Stimulated activated CD4-positive, alpha-beta T cell treated with anti-CD3 and anti-CD28 coated beads, Interleukin-1b, Interleukin-23, amount 100 ng/mL, for 4 hours (primary cell): ENCODE measurements at places on chromosomes 4 and X.
A peak's percentile ranks its signal among the peaks of the same experiment; 100 is the strongest.

- DNase-seq = no peak
These were observed 4.4 kb upstream of the FAT1 start for GRCh38 chr4:186727977-186728519.

DNA sequence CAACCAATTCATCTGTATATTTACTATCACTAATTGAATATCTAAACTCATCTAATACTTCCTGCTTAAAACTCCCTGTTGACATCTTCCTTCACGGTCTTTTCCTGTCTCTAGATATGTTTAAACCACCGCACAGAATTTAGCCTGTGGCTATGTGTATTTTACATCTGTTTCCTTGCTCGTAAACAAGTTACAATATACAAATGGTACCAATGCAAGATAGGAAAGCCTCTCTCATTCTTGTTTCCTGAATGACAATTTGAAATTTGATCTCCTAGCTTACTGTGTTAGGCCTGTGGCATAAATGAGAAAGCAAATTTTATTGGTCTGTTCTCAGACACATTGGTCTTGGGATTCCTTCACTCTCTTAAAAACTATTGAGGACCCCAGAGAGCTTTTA is 89.7 kb upstream of the PCDH7 start:
- DNase-seq = no peak

GRCh38 chrX:130162094-130162735 is 3.4 kb downstream of the AIFM1 start:
- DNase-seq = no peak

GRCh38 chr4:164977243-164978164 is at the start of gene TRIM61:
Gene TRIM61 (minus strand): TSS chr4:164977657. CDS start chr4:164970002, 7,655 bp downstream.
- DNase-seq = peak; percentile 21

GRCh38 chr4:119832776-119833175 is 204.2 kb upstream of the PDE5A start:
- no peak for DNase-seq

DNA sequence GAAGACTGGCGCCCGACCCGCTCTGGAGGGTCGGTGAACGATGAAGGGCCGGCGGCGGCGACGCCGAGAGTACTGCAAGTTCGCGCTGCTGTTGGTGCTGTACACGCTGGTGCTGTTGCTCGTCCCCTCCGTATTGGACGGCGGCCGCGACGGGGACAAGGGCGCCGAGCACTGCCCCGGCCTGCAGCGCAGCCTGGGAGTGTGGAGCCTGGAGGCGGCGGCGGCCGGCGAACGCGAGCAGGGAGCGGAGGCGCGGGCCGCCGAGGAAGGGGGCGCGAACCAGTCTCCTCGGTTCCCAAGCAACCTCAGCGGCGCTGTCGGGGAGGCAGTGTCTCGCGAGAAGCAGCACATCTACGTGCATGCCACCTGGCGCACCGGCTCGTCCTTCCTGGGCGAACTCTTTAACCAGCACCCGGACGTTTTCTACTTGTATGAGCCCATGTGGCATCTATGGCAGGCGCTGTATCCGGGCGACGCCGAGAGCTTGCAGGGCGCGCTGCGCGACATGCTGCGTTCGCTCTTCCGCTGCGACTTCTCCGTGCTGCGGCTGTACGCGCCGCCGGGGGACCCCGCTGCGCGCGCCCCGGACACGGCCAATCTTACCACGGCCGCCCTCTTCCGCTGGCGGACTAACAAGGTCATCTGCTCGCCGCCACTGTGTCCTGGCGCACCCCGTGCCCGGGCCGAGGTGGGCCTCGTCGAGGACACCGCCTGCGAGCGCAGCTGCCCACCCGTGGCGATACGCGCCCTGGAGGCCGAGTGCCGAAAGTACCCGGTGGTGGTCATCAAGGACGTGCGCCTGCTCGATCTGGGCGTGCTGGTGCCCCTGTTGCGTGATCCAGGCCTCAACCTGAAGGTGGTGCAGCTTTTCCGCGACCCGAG is 568 bp downstream of the CHST7 start:
- DNase-seq = peak; percentile 42

DNA sequence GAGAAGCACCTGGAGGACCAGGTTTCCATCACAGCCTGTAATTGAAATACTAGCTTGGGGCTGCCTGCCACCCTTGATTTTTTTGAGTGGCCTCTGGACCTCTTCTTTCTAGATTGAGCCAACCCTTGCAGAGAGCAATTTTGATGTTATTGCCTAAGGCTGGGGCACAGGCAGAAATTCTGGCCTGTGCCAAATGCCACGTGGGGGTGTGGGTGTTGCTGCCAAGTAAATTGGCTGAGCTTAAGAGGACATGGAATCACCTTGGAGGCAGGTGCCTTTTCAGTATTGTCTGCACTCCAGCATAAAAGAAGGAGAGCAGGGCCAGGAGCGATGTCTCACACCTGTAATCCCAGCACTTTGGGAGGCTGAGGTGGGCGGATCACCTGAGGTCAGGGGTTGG is 286.1 kb upstream of the PRPS2 start:
- no peak for DNase-seq
